ENCODE measurements at places on chromosomes 3 and 15.

DNA sequence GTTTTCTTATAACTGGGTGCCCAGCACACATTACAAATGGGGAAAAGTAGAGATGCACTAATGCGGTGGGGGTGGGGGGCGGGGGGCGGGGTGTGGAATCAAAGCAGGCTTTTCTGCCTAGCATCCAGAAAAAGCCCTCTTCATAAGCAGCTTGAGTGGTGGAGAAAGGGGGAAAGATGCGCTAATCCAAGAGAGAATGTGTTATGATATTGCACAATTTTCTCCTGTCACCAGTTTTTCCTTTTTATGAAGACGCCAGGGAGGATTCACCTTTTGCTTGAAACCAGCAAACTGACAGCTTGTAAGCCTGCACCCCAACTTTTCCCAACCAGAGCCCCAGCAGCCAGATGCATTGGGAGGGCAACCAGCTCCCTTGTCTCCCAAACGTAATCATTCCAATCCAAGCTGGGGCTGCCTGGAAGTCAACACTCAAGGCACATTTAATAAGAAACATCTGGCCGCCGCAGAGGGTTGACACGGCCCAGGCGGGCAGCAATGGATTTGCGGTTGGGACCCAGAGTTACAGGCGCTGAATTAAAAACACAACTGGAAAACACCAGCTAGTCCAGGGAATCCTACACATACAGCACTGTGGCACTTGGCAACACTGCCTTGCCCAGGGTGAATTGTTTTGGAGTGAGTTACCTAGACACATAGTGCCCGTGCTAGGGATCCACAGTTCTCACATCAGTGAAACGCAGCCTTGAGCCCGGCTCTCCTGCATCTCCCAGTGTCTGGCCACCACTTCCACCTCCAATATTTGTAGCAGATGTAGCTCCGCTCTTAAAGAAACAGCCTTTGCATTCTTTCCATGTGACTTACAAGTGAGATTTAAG lies 218.5 kb upstream of the PRICKLE2 start:
- DNase-seq, result no peak

DNA sequence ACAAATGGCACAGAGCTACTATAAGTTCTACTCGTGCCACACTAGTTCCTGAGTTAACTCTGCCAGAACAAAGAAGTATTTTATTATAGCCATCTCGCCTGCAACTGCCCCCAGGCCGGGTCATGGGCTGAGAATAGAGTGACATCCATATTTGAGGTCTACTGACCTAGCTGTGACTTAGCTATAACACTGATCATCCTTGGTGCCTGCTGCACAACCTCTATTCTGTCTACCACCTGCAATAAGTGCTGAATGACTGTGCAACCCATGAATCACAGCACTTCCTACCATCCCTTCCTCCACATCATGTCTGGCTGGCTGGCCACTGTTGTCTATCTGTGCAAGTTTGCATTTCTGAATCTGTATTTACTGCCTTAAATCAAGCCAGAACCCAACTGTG lies 506.5 kb upstream of the TBL1XR1 start:
- DNase-seq, result no peak

DNA sequence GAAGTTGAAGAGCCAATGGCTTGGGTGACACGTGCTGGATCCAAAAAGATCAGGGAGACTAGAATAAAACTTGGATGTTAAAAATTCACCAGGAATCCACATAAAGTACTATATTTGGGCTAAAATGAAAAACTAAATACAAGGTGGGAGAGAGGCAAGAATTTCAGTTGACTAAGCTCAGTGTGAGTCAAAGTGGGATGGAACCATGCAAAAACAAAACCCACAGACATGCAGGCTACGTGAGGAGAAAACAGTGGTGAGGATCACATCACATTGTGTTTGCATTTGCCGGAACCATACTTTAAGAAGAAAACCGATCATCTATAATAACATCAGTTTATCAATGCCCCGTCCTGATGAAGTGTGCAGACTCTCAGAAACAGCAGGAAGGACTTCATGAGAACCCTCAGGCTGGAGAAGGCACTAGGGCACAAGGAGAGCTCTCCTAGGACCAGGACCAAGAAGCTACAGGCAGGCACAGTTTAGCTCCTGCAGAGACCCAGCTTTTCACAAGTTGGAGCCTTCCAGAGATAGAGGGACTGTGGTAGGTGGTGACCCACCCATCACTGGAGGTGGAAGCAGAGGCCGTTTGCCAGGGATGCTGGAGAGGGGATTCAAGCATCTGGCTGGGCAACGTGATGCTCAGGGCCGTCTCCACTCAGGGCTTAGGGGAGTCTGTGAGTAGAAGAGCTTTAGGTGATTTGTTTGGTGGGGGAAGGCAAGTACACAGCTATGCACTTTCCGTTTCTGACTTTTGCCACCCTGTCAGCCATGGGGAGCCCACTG lies 29.0 kb upstream of the NR2E3 start:
- no peak for DNase-seq

- DNase-seq, result no peak
Observed at GRCh38 chr3:112097378-112097777, 11.2 kb downstream of the C3orf52 start.

- no peak for DNase-seq
Observed at GRCh38 chr15:54990793-54991192, 205.9 kb downstream of the RSL24D1 start.

DNA sequence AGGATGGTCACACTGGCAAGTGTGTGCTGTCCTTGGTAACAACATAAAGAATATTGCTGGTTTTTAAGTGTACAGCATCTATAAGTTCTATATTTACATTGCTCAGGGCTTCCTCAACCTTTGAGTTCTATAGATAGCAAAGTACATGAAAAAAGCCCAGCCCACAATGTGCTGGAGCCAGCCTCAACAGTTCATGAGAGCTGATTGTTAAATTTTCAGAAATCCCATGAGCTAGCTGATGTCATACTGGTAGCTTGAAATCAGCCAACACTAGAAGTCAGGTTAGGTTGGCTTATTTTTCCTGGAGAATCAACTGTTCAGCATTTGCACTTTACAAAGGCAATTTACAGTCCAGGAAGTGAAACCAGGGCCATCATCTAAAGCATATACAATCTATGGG lies 102.8 kb downstream of the STRIT1 start:
- DNase-seq, result no peak

GRCh38 chr3:66486646-66487045 lies 14.2 kb downstream of the LRIG1 start:
- DNase-seq, result no peak

GRCh38 chr15:85872125-85872524 lies 77.4 kb upstream of the KLHL25 start:
- DNase-seq, result no peak

- DNase-seq, result no peak
Observed at GRCh38 chr3:117435506-117435905, 725.9 kb downstream of the TUSC7 start.

- no peak for DNase-seq
Observed at GRCh38 chr3:125496701-125497100, 23.3 kb downstream of the SNX4 start.

DNA sequence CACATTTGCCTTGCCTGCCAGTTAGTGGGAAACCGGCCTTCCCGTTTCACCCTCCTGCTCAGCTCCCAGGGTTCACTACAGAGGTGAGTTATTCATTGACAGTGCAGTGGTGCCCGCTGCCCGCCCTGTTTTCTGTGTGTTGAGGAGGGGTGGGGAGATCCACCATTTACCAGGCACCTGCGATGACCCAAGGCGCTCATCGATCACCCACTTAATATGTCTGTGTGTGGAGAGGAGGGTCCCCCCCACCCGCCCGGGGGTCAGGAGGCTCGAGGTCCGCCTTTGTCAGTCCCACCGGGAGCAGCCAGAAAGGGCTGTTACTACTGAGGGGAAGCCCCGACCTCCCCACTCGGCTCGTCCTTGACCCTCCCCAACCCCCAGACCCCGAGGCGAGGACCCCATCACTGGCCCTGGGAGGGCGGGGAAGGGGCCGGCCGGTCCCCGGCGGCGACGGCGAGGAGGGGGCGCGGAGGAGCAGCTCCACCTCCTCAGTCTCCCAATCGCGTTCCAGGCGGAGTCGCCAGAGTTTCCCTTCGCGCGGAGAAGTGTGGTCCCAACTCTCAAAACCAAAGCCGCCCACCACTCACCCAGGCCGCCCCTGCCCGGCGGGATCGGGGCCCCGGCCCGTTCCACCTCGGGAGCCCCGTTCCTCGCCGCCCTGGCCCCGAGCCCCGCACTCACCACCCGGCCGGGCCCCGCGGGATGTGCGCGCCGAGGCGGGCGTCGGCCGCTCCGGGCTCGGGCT lies 1.1 kb downstream of the PLXNB1 start:
- peak; percentile 63 for DNase-seq

DNA sequence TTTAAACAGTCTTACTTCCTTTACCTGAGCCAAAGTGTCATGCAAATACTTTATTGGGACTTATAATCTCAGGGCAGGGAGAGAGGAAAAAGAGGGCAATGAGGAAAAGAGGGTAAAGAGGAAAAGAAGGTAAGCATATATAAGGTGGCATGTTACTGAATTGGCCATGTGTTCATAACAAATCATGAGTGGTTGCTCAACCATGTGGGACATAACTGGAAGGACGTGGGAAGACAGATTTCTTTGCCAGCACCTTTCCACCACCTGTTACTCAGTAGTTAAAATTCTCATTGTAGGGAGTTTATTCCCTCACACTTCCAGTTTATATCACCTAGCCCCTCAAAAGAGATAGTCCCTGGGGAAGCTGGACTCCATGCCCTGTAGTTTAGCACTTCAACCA lies 54.7 kb upstream of the TPRG1 start:
- DNase-seq, result no peak

- DNase-seq, result no peak
Observed at GRCh38 chr3:81694662-81695061, 66.8 kb downstream of the GBE1 start.

DNA sequence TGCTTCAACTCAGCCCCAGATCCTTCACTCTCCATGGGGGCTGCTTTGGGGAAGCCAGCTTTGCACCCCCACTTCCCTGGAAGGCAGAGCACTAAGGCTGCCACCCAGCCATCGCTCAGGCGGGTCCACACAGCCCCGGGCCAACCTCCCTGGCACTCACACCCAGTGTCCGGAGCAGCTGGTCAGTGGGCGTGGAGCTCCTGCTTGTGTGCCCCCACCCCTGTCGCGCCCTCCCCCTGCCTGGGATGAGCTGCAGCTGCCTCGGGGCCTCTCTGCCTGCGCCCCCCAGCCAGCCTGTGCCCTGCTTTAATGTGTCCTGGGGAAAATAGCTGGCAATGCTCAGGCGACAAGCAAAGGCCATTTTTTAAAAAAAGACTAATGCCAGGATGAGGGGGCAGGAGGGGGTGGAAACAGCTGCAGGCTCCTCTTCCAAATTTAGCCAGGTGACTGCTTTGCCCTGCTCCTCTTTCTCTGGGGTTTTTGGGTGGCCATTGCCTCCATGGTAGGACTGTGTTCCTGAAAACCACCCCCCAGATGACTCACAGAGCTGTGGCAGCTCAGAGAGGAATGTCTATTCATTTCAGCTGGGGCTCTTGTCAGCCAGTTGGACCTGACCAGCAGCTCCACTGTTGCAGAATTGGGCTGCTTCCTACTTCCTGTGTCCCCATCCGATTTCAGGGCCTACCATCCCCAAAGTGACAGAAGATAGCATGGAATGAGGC lies 65.0 kb downstream of the CEMIP start:
- DNase-seq, result peak; percentile 8

GRCh38 chr15:68507447-68507846 lies 71.3 kb upstream of the CORO2B start:
- no peak for DNase-seq

- DNase-seq, result no peak
Observed at GRCh38 chr3:16423947-16424673, 89.4 kb downstream of the RFTN1 start.

GRCh38 chr15:66246937-66247336 lies 6.6 kb downstream of the MEGF11 start:
- DNase-seq, result no peak

DNA sequence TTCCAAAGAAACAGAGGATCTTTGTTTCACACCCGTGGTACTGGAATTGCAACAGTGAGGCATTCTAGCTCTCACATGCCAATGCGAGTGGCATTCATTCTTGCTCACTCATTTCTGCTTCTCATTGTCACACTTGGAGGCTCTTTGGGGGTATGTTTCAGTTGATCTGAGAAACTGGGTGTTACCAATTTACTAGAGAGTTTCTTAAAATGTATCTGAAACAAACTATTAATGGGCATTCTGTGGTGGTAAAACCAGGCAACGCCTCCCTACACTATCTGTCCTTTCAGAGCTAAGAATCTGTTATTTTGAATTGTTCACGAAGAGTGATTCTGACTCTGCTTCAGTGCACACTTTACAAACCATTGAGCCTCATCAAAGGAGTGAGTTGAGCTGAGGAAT lies 140.6 kb upstream of the BHLHE40 start:
- no peak for DNase-seq

DNA sequence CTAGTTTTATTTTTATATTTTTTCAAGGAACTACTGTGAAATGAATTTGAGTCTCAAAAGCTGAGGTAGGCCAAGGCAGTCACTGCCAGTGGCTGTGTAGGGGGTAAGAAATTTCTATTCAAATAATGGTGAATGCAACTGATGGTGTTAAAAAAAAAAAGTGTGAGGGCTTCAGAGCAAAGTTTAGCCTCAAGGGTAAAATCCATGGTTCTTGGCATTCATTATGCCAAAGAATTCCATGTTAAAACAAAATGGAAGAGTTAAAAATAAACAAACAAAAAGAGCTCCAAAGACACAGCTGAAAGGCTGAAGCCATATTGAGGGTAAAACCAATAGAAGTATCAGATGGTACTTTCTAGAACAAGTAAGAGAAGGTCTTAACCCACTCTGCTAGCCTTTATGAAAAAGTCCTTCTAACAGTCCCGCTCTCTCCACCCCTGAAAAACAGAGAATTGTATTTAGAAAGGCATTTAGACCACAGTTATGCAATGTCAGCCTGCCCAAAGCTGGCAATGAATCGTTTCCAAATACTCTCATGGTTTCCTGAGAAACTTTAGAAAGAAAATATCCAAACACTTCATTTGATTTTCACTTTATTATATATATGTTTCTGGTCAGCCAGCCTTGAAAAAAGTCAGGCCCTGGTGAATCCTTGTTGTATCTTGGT lies 158.4 kb upstream of the GMNC start:
- no peak for DNase-seq

GRCh38 chr3:128316481-128316891 lies 150.2 kb downstream of the DNAJB8 start:
- no peak for DNase-seq

DNA sequence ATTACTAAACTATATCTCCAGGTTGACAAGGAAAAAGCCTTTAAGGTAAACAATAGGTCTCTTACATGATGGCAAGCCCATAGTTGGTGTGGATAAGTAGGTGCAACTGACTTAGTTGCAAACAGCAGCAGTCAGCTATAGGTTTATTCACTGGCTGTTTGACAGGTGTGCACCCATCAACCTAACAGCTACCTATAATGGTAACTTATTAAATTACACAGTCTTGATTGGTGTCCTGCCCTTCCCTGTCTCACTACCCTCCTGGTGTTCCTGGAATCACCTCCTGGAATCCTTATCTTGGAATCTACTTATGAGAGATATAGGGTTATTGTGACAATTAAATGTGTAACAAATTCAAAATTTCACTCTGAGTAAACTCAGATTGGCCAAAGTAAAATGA lies 467.8 kb upstream of the UBE2E2 start:
- no peak for DNase-seq

DNA sequence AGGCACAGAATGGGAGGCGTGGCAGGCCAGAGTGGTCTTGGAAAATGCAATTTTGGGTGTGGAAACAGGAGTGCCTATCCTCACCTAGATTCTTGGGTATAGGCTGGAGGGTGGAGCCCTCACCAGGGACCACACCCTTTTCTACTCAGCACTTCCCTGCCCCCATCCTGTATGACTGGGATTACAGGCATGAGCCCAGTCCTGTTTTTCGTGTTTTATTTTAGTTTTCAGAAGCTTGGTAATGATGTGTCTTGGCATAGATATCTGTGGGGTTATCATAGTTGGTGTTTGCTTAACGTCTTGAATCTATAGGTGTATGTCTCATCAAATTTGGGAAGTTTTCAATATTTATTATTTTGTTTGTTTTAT lies 248.7 kb upstream of the CBLB start:
- no peak for DNase-seq

Measured in anterior cingulate cortex (tissue), 58 donors.